Bronchial epithelial cell (primary cell): ENCODE measurements at places on chromosomes 2 and 18. TPM values are rescaled to one million over a fixed set of nuclear protein-coding genes. Genes with fewer than 3 reads are reported as not detected.

SPHKAP gene
- total RNA-seq = not detected in 2 replicates

DNA sequence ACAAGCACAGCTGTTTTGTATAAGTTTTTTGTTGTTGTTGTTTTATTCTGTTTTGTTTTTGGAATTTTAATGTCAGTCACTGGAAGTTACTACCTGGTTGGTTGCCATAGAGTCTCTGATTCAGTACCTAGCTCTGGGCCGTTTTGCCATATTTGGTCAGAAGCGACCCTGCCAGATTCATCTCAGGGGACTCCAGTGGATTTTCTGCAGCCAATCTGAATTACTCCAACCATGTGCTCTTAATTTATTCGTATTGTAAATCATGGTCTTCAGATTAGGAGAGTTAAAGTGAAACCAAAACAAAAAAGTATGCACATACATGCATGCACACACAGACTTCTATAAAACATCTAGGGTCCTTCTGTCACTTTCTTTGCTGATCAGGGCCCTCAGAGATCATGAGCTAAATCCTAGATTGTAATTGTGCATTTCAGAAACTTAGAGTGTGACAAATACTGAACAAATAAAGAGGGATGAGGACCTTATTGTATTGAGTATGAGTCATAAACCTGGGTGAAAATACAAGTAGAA, 317.4 kb upstream of the UBE2E3 start:
- peak; percentile 72 for DNase-seq

DNA sequence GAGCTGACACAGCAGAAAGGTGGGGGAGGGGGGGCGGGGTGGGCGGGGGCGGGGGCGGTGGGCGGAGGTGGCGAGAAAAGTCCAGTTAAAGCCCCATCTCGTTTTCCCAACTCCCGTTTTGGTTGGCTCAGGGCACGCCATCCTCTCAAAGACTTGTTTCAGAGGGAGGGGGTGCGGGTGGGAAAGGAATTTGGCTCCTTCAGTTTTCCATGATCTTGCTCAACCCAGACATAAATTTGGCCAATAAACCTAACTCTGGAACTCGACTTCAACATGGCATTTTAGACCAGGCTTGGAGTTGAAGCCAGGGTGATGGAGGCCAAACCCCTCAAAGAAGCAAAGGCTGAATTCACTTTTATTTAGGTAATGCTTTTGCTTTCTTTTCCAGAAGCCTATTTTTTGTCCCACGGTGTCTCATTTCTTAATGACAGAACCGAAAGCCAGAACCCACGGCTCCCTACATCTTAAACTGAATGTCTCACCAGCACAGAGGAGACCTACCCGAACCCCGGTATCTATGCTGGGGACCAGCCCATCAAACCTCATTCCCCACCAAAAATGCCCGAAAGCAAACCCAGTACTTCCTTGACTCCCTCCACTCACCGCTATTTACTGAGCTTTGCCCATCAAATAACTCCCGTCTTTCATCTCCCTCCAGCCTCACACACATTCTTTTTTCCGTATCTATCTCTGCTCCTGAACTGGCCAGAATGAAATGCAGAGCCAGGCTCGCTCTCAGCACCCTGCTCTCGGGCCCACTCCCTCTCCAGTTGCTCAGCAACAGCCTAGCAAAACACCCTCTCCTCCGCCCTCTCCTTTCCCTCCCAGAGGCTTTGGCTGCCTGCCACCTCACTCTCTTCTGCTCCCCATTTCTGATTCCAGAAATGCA, 4.3 kb downstream of the IGFBP5 start:
- DNase-seq = peak; percentile 53

- no peak for DNase-seq
Observed at GRCh38 chr2:60437080-60437696, 116.3 kb downstream of the BCL11A start.

MRO gene
- total RNA-seq = not detected in 2 replicates

LANCL1 gene
- total RNA-seq = 19.5 and 22.7 TPM in 2 replicates

- no peak for DNase-seq
Observed at GRCh38 chr2:25386971-25387875, 45.5 kb upstream of the DNMT3A start.

LONRF2 gene
- total RNA-seq = under 0.01 TPM in 1 of 2 replicates, not detected in the other

NOP58 gene
- 59.3 and 79.5 TPM in 2 replicates for total RNA-seq

GRCh38 chr2:161964160-161964559, 109.9 kb downstream of the DPP4 start:
- DNase-seq = no peak

GCG gene
- total RNA-seq = not detected in 2 replicates

GRCh38 chr2:113888641-113889470, 1.0 kb upstream of the ACTR3 start:
- no peak for DNase-seq

AGAP1 gene
- 17.9 and 22.4 TPM in 2 replicates for total RNA-seq

- DNase-seq = no peak
Observed at GRCh38 chr2:239392688-239393387, 8.0 kb downstream of the HDAC4 start.

EML6 gene
- total RNA-seq = 0.53 and 1.7 TPM in 2 replicates

- peak; percentile 85 for DNase-seq
Observed at GRCh38 chr2:57080035-57080434, 896.2 kb downstream of the CCDC85A start.

NT5DC4 gene
- total RNA-seq = not detected in 2 replicates

ITPRID2 gene
- 106 and 132 TPM in 2 replicates for total RNA-seq

FBXO48 gene
- total RNA-seq = 0.26 and 0.64 TPM in 2 replicates

GRCh38 chr2:33518929-33519328, 42.5 kb downstream of the RASGRP3 start:
- DNase-seq = peak; percentile 86

IL1F10 gene
- not detected in 2 replicates for total RNA-seq

SERPINB13 gene
- 8.2 and 48.0 TPM in 2 replicates for total RNA-seq

GRCh38 chr2:85803704-85804425, 50.1 kb downstream of the ATOH8 start:
- no peak for DNase-seq

DNA sequence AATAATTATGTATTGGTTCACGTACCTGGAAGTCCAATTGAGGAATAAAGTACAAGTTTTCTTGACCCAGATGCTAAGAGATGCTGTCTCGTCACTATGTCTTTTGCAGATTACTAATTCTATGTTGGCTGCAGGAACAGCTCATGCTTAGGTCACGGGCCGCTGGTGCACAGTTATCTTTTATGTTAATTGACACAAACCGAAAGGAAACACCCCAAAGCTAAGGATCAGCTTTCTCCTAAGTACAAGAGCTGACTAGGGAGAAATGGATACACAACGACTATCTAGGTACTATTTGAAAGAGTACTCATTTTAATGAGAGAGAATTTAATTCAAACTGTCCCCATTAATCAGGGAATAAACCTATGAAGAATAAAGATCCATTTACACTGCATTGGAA, 217.7 kb upstream of the SLC35G4 start:
- no peak for DNase-seq

DNA sequence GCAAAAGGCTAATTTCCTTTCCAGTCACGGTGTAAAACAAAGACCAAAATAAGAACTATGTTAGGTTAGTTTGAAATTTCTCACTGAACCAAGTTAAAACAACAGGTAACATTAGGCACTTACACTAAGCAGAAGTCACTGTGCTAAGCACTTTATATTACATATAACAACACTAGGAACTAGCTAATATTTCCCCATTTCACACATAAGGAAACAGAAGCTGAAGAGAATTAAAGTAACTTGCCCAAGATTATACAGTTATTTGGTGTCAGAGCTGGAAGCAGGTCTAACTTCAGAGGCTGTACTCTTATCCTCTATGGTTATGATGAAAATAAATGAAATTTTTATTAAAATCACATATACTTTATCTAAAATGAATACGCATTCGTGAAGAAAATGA, 5.9 kb downstream of the ITSN2 start:
- no peak for DNase-seq

GRCh38 chr18:79429381-79429780, 33.7 kb downstream of the NFATC1 start:
- DNase-seq = no peak

GRCh38 chr2:25056098-25056821, 14.4 kb downstream of the EFR3B start:
- no peak for DNase-seq

- DNase-seq = no peak
Observed at GRCh38 chr2:236857781-236858180, 227.9 kb upstream of the COPS8 start.

LOXHD1 gene
- not detected in 2 replicates for total RNA-seq

GRCh38 chr2:80968450-80968849, 663.9 kb upstream of the LRRTM1 start:
- no peak for DNase-seq

MAP3K19 gene
- total RNA-seq = not detected in 2 replicates

DNA sequence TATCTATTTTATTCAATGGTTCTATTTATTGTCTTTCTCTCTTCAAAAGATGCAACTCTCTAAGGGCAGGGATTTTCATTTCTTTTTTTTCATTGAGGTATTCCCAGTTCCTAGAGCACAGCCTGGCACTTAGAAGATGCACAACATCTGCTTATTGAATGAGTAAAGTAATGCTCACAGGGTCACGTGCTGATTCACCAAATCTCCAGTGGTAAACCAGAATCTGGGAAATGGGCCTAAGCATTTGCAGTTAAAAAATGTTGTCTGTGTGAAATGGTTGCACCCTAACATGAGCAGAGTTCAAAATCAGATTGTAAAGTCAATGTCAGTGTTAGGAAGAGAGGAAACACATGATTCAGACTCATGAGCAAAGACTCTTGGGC, 15.8 kb downstream of the SLC8A1 start:
- DNase-seq = no peak

CREG2 gene
- 0.26 and 0.38 TPM in 2 replicates for total RNA-seq
